ENCODE measurements at places on chromosomes 7 and 10.

- peak; percentile 37 for DNase-seq
Observed at GRCh38 chr10:108358912-108359311, 1194.4 kb upstream of the SORCS1 start.

- no peak for DNase-seq
Observed at GRCh38 chr10:94315975-94316464, 46.7 kb downstream of the NOC3L start.

GRCh38 chr10:75496191-75496567 lies 64.8 kb downstream of the LRMDA start:
- DNase-seq = no peak

GRCh38 chr7:98685541-98685940 lies 68.5 kb downstream of the NPTX2 start:
- no peak for DNase-seq

- DNase-seq = no peak
Observed at GRCh38 chr7:149620961-149621360, 123.4 kb upstream of the ZNF746 start.

DNA sequence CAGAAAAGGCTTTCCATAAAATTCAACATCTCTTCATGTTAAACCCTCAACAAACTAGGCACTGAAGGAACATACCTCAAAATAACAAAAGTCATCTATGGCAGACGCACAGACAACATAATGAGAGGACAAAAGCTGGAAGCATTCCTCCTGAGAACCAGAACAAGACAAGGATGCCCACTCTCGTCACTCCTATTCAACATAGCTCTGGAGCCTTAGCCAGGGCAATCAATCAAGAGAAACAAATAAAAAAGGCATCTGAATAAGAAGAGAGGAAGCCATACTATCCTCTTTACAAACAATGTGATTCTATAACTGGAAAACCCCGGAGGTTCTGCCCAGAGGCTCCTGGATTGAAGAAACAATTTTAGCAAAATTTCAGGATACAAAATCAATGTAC lies 251.0 kb downstream of the MALRD1 start:
- DNase-seq = no peak

DNA sequence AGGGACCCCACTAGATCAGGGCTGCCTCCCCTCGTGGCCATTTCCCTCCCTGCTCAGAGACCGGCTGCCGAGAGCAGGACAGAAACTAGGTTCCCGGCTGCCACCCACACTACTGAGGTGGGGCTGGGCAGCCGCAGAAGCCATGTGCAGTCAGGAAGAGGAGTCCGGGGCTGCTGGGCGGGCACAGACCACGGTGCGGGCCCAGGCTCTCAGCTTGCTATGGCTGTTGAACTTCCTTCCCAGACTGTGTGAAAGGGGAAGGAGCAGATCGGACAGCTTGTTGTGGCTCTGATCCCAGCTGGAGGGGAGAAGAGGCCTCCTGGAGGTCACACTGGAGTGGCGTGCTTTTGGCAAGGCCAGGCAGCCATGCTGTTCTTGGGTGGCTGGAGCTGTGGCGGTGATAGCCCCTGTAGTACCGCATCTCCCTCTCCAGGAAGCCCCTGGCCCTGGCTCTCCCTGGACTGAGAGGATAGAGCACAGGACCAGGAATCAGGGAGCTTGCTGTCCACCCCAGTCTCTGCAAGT lies 56.8 kb downstream of the HK1 start:
- DNase-seq = no peak

GRCh38 chr7:43439631-43440401 lies 143.1 kb upstream of the STK17A start:
- DNase-seq = peak; percentile 61

DNA sequence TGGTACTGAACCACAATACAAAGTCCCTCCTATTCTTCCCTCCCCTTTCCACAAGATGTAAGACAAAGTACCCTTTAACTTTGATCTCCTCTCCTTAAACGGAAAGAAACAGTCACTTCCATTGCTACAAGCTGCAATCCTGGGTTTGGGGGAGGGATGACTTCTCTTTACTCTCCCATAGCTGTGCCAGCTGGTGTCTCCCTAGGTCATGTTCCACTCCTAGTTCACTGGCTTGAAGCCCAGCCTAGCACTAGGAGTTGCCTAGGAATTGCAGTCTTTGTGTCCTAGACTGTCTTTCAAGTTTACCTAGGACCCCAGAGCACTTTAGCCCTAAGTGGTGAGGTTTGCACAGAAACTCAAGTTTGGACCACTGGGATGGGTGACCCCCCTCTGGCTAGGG lies 311.1 kb downstream of the HPSE2 start:
- no peak for DNase-seq

DNA sequence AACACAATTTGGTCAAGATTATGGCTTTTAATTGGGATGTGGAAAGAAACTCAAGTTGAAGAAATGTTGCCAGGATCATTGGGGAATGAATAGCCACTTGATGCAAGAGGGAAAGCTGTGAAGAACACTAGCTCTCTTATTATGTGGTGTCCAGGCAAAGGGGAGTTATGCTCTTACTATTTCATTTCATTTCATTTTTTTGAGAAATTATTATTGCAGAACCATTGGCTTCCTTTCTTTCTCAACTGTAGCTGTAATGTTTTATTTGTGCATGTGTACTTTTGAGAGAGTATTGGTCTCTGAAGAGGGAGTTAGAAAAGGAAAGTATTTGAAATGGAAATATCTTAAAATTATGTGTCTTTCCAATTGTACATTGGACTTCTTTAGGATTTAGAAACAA lies 312.6 kb upstream of the BMPER start:
- no peak for DNase-seq

DNA sequence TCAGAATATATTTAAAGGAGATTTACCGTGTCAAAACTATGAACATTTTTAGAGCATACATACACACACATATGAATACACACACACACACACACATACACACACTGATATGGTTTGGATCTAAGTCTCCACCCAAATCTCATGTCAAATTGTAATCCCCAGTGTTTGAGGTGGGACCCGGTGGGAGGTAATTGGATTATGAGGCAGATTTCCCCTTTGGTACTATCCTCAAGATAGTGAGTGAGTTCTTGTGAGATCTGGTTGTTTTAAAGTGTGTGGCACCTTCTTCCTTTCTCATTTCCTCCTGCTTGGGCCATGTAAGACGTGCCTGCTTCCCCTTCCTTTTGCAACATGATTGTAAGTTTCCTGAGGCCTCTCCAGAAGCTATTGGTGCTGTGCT lies 515.0 kb upstream of the ZMIZ1 start:
- no peak for DNase-seq

DNA sequence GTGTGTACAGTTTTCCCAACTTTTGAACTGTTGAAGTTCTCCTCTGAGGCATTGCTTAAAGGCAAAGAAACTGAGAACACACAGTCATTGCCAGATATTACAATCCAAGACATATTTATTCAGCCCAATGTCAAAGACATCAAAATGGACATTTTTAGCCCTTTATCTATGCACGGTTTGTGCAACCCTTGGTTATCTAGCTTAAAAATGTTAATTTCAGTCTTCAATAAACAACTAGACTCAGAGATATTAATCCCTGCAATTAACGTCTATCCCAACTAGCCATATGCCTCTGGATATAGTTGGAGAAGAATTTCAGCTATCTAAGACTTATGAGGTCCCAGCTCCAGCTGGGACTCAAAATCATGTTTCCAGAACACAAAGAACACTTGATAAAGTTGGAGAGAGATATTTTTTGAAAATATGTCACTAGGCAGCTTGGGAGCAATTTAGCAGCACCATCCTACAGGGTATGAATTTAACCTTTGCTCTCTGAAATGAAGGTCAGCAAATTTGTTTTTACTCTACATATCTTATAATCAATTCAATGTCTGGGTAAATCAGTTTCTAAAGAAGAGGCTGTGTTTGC lies 357.0 kb downstream of the RNLS start:
- DNase-seq = no peak
